ENCODE measurements at places on chromosomes 4 and X.

DNA sequence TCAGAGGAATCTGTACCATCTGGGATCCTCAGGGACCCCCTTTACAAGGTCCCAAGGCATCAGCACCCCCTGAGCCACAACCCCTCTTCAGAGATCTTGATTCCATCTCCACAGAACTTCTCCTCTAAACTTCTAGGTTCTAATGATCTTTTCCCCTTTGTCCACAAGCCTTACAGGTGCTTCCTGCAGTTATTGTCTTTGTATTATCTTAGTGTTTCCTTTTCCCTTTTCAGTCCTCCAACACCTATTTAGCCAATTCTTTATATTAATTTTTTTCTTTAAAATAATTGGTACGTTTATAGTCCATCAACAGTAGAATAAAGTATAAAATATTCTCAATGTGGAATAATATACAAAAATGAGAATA is 35.2 kb upstream of the FAM241A start:
- no peak for DNase-seq

DNA sequence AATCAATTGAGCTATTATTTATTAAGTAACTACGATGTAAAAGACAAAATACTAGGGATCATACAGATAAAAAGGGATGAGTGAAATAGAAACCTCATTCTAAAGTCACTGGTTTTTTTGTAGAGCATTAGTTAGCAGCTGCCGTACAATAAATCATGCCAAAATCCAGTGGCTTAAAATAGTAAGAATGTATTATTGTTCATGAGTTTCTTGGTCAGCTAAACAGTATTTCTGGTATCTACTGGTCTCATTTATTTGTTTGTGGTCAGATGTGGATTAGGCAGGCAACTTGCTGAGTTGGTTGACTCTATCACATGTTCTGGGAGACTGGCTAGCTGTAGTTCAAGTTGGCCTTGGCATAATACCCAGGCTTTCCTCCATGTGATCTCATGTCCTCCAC is 667.3 kb downstream of the GALNTL6 start:
- no peak for DNase-seq

DNA sequence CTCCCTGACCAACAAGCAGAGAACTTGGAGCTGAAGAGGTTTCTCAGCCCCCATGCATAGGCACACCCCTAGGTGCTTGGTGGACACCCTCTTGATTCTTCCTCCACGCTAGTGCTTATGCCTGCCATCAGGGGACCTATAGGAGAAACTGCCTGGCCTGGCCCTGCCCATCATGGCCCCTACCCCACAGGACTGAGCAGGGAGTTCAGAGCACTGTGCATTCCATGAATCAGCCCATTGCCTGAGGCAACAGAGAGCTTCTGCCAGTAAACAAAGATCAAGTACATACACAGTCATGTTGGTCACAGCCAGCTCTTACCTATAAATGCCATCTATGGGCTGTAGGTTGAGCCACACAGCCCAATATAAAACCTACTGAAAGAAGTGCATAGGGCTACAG is 99.1 kb upstream of the EDNRA start:
- no peak for DNase-seq

DNA sequence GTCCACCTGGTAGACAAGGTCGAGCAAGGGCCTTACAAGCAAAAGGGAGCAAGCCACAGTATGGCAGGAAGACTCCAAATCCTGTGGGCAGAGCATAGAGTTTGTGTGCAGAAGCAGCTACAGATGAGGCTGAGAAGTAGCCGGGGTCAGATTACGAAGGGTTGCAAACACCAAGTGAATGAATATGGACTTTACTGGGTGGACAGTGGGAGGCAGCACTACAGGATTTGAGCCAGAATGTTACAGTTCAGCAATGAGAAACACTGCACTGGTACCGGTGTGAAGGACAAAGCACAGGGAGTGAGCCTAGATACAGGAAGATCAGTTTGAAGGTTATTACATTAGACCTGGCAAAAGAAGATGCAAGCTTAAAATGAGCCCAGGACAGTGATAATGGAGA is 46.1 kb upstream of the HOPX start:
- DNase-seq, result no peak

DNA sequence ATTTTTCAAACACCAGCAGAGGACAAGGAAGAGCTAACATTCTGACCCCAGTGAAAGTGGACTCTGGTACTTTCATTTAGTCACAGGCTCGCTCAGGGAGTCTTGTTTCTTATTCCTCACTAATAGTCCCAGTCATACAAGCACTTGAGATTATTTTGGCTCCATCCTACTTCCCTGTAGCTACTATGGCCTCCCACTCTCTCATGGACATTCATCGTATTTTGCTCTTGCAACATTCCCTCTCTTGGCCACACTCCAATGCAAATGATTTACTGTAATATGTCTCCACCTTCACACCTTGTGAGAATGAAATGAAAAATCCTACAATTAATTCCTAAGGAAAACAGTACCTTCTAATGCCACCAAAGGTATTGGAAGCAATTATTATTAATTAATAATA is 21.3 kb downstream of the PLRG1 start:
- no peak for DNase-seq

- no peak for DNase-seq
These were observed 1303.5 kb downstream of the RAPGEF2 start for GRCh38 chr4:160406263-160406825.

- peak; percentile 64 for DNase-seq
These were observed 151.2 kb upstream of the SLC4A4 start for GRCh38 chr4:71187404-71188155.

GRCh38 chr4:113476800-113477199 is 284.7 kb downstream of the CAMK2D start:
- peak; percentile 35 for DNase-seq

DNA sequence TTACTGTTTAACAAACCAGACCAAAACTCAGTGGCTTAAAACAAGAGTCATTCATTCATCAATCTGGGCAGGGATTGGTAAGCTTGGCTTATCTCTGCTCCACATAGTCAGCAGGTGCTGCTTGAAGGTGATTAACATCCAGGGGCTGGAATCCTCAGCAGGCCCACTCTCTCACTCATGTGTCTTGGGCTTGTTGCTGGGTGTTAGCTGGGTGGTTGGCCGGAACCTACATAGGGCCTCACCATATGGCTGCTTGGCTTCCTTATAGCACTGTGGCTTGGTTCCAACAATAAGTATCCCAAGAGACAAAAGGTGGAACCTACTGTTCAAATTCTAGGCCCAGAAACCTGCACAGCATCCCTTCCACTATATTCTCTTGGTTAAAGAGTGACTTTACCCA is 125.0 kb downstream of the RASGEF1B start:
- no peak for DNase-seq

DNA sequence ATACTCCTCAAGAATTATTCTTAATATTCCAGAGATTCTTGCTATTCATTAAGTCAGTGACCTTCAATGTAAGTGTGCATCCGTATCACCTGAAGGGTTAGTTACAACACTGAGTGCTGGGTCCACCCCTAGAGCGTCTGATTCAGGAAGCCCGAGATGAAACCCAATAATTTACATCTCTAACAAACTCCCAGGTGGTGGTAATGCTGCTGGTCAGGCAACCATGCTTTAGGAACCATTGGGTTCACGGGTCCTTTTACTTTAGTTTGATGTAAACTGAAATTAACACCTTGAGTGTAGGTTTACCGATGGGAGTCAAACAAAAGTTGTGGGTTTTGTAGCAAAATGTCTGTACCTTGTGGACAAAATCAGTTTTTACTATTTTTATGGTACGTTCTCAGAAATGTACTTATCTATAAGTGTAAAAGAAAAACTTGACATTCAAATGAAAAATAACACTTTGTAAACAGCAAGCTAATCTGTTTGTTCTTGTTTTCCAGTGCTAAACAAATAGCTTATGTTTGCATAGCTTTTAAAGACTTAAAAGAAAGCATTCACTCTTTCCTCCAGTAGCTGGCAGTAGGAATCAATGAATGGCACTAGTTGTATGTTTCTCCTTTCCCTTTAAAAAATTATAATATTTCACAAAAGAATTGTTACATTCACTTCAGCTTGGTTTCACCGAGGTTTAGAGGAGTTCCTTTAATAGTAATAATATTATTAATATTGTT is 32.7 kb downstream of the ACE2 start:
- DNase-seq, result no peak

GRCh38 chrX:47313056-47313455 is 57.3 kb upstream of the ZNF157 start:
- no peak for DNase-seq

DNA sequence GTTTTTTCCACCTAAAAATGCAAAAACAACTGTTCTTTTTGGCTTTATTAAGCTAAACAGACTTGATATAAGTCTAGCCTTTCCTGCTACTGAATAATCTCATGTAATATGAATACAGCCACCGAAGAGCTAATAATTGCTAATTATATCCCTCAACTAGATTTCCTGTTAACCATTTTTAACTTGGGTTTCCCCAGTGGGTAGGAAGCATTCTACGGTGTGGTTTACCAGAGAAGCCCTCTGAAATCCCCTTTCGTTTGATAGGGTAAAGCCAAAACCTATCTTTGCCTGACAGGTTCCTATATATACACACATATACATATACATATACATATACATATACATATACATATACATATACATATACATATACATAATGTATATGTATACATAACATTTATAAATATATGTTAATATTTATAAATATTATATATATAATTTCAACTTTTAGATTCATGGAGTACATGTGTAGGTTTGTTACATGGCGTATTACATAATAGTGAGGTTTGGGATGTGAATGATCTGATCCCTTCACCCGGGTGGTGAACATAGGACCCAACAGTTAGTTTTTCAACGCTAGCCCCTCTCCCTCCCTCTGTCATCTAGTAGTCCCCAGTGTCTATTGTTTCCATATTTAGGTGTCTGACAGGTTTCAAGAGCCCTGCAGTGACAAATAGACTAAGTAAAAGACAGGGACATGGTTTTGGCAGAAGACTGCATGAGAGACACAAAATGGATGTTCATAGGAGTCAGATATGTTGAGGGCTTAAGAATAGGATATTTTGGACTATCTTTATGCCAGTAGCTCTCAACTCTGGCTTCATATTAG is 62.4 kb downstream of the ATXN3L start:
- no peak for DNase-seq

DNA sequence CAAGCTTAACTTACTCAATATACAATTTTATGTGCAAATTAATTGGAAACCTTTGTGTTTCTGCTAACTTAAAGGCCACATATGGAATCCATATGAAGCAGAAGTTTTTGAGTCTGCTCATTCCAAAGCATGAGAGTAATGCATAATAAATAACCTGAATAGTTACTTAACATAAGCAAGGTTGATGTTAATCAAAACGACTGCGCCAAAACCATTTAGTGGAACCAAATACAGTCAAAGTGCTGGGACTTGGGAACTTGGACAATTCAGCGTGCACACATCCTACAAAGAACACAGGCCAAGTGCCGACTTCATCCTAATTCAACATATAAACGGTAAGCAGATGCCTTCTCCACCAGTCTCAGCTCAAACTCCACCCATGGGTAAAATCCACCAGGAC is 17.0 kb downstream of the TSPAN5 start:
- DNase-seq, result no peak

DNA sequence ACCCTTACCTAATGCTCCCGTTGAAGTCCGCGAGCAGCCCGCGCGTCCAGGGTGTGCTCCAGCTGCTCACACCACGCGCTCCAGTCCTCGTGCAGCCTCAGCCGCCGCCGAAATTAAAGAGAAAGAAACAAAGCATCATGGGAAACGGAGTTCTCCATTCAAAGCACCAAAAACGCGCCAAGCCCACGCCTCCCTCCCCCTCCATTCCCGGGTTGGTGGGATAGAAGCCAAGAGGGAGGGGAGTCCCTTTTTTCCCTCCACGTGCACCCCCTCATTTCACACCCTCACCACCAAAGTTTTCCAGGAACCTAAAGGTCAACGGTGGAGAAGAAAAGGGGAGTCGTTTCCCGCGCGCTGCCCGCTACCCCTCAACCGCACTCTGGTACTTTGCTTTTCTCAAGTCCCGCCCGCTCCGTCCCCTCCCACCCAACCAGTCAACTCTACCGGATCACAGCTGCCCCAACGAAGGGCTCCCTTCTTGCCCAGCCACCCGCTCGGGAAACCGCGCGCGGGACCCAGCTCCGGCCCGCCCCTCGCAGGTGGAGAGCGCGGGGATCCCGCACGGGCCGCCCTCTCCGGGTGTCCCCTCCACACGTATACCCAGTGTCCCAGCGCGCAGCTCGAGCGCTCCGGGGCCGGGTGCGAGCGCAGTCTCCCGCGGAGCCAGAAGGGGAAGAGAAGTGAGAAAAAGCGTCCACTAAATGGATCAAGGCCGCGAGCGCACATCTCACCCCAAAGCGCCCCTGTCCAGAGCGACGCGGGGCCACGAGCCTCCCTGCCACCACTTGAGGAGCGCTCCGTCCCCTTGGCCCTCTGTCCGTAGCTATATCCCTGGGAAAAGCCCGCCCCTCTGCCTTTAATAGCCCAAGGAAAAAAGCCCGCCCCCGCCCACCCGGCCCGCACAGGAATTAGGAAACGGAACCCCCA is 65.1 kb upstream of the CCDC160 start:
- no peak for DNase-seq

GRCh38 chr4:11178433-11178832 is 250.3 kb downstream of the HS3ST1 start:
- DNase-seq, result no peak

DNA sequence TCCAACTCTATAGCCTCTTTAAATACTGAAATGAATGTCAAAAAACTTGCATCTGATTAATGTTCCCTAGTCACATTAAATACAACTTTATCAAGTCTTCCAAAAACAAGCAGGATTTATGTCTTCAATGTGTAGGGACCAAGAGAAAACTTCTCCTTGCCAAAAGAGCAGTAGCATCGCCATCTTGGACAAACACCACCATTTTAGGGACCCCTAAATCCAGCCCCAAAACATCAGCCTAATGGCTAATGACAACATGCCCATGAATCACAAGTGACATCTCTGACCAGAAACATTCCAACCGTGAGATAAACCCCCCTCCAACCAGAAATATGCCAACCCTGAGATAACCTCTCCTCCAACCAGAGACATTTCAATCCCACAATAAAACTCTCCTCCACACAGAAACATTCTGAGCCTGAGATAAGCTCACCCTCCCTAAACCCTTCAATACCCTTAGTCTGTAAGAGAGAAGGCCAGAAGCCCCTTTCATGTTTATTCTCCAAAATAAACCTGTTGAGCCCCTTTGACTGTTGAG is 697.4 kb downstream of the TRAM1L1 start:
- DNase-seq, result no peak

- no peak for DNase-seq
These were observed 325.5 kb downstream of the BCOR start for GRCh38 chrX:39772057-39772832.

DNA sequence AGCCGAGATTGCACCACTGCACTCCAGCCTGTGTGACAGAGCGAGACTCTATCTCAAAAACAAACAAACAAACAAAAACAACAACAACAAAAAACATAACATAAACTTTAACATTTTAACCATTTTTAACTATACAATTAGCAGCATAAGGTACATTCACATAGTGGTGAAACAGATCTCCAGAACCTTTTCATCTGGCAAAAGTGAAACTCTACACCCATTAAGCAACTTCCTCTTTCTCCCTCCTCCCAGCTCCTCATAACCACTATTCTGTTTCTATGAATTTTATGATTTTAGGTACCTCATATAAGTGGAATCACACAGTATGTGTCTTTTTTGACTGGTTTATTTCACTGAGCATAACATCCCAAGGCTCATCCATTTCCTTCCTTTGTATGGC is 103.6 kb downstream of the FAM13A start:
- no peak for DNase-seq

- no peak for DNase-seq
These were observed 24.3 kb upstream of the UXT start for GRCh38 chrX:47683184-47683828.

Data from EH (cell line).